ENCODE measurements at places on chromosomes 2 and 18. TPM values are rescaled to one million over a fixed set of nuclear protein-coding genes. Genes with fewer than 3 reads are reported as not detected.

The SKOR2 gene
- not detected for total RNA-seq

The GLB1L gene
- total RNA-seq = 6.6 TPM

The TXNDC2 gene
- total RNA-seq = 0.38 TPM

The CROCC2 gene
- not detected for total RNA-seq

The CAMKMT gene
- 4.7 TPM for total RNA-seq

The UGT1A4 gene
- not detected for total RNA-seq

The ID2 gene
- total RNA-seq = 99.8 TPM

The CNRIP1 gene
- total RNA-seq = 2.9 TPM

The AOX1 gene
- total RNA-seq = 2.9 TPM

The RIT2 gene
- total RNA-seq = not detected

The IL36A gene
- not detected for total RNA-seq

The MYO7B gene
- total RNA-seq = 0.13 TPM

The C2orf72 gene
- 6.5 TPM for total RNA-seq

The NAT8 gene
- not detected for total RNA-seq

The TDRD15 gene
- total RNA-seq = not detected

The NLRC4 gene
- not detected for total RNA-seq

The MLPH gene
- 256 TPM for total RNA-seq

The GPD2 gene
- 40.6 TPM for total RNA-seq

The IL18R1 gene
- 0.99 TPM for total RNA-seq

The NEB gene
- 0.18 TPM for total RNA-seq

The OTOS gene
- not detected for total RNA-seq

The CAPN13 gene
- 0.10 TPM for total RNA-seq

The CSRNP3 gene
- not detected for total RNA-seq

The PLCL1 gene
- not detected for total RNA-seq

The COLEC12 gene
- 0.06 TPM for total RNA-seq

The SP5 gene
- not detected for total RNA-seq

The SERPINB10 gene
- total RNA-seq = 0.22 TPM

The SH2D6 gene
- 1.2 TPM for total RNA-seq

The EFR3B gene
- 17.9 TPM for total RNA-seq

The MOGAT1 gene
- total RNA-seq = not detected

The GPR35 gene
- 0.58 TPM for total RNA-seq

The AGAP1 gene
- total RNA-seq = 26.8 TPM

The CLEC4F gene
- total RNA-seq = not detected

The RALBP1 gene
- total RNA-seq = 30.9 TPM

The ANKRD62 gene
- not detected for total RNA-seq

The ZNF521 gene
- total RNA-seq = not detected

The CGREF1 gene
- 7.9 TPM for total RNA-seq

The SCYGR4 gene
- total RNA-seq = not detected

The HOXD1 gene
- 0.28 TPM for total RNA-seq

The POMC gene
- not detected for total RNA-seq

The VWA3B gene
- total RNA-seq = not detected

The COL4A4 gene
- total RNA-seq = 1.9 TPM

The DYSF gene
- total RNA-seq = 1.2 TPM

The IL1R1 gene
- 34.5 TPM for total RNA-seq

The PARD6G gene
- total RNA-seq = 1.8 TPM

The EGR4 gene
- 0.27 TPM for total RNA-seq

The CXCR2 gene
- total RNA-seq = not detected

The KLHL41 gene
- 0.20 TPM for total RNA-seq

The SPHKAP gene
- not detected for total RNA-seq

Data from A549 treated with DMSO at 1 μM for 4 hours (cell line).